SJCRH30 (cell line): ENCODE measurements at places on chromosomes 11 and 22. TPM values are rescaled to one million over a fixed set of nuclear protein-coding genes. Genes with fewer than 3 reads are reported as not detected.
A peak's percentile ranks its signal among the peaks of the same experiment; 100 is the strongest.

OPCML gene
- total RNA-seq, result not detected in 2 replicates

PNPLA5 gene
- not detected in 2 replicates for total RNA-seq

TUBA8 gene
- 0.89 TPM in 1 of 2 replicates, not detected in the other for total RNA-seq

YPEL1 gene
- total RNA-seq, result 3.2 and 4.0 TPM in 2 replicates

GSTT2 gene
- total RNA-seq, result 0.58 and 0.75 TPM in 2 replicates

MOGAT2 gene
- total RNA-seq, result 0.18 TPM in 1 of 2 replicates, not detected in the other

DNA sequence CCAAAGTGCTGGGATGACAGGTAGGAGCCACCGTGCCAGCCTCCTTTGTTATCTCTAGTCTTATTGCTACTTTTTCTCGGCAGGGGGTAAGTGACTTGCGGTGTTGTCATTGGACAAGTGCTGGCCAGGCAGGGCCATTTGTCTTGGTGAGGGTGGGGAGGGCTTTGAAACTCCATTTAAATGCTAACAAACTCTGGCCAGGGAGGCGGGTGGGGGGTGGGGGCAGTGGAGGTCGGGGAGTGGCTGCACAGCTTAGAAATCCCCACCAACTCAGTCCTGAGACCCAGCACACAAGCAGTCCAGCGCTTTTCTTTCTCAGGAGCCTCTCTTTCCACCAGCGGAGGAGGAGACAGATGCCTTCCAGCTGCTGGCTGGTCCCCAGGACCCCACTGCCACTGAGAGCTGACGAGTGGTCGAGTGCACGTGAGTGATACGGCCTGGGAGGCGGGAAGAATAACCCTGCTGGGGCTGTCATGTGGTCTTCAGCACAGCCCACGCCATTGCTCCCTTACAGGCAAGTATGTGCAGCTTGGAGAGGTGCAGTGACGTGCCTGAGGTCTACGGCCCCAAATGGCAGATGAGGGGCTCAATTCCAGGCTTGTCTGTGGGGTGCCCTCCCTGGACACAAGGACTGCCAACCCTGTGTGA lies 24.2 kb upstream of the OSBPL5 start:
- no peaks in the 10 kb centered on the region for H3K36me3 ChIP-seq
- H3K4me1 ChIP-seq, result no peaks in the 10 kb centered on the region
- no peak overlapping the region for H3K4me3 ChIP-seq
- no peak overlapping the region for H3K27ac ChIP-seq
- H3K27me3 ChIP-seq, result peaks cover 12% of the 10 kb centered on the region

- H3K27ac ChIP-seq, result no peak overlapping the region
- DNase-seq, result no peak
- H3K4me1 ChIP-seq, result no peaks in the 10 kb centered on the region
- no peak overlapping the region for H3K4me3 ChIP-seq
- no peaks in the 10 kb centered on the region for H3K36me3 ChIP-seq
Observed at GRCh38 chr11:95556342-95557163, 233.0 kb downstream of the FAM76B start.

GRCh38 chr22:22519591-22519990 lies 479 bp downstream of the ZNF280A start:
- H3K27ac ChIP-seq, result no peak overlapping the region
- H3K27me3 ChIP-seq, result no peaks in the 10 kb centered on the region

DNA sequence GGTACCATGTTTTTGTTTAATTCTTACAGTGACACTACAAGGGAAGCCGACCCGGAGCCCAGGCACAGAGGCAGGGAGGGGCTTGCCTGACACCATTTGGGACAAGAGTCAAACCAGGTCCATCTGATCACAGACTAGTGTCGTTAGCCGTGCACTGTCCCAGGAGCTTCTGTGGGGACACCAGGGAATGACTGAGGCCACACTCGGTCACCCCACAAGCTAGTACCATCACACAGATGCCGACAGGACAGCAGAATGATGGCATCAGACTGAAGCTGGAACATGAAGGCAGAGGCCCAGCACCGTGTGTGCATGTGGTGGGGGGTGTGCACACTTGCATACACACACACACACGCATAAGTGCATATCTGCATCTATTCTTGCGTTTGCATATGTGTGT lies 61.5 kb upstream of the NECTIN1 start:
- DNase-seq, result no peak
- H3K4me1 ChIP-seq, result no peaks in the 10 kb centered on the region
- H3K36me3 ChIP-seq, result no peaks in the 10 kb centered on the region
- no peaks in the 10 kb centered on the region for H3K27me3 ChIP-seq
- no peak overlapping the region for H3K27ac ChIP-seq

- H3K27ac ChIP-seq, result no peak overlapping the region
- H3K4me1 ChIP-seq, result no peaks in the 10 kb centered on the region
- no peaks in the 10 kb centered on the region for H3K27me3 ChIP-seq
- no peak overlapping the region for H3K4me3 ChIP-seq
Observed at GRCh38 chr11:8624698-8625097, 30.7 kb upstream of the STK33 start.

- no peak overlapping the region for H3K4me3 ChIP-seq
- H3K36me3 ChIP-seq, result no peaks in the 10 kb centered on the region
- H3K4me1 ChIP-seq, result no peaks in the 10 kb centered on the region
- no peak overlapping the region for H3K27ac ChIP-seq
- no peak for DNase-seq
Observed at GRCh38 chr11:23875176-23875850, 621.5 kb upstream of the LUZP2 start.

GRCh38 chr11:124441519-124441918 lies 4.0 kb downstream of the OR8B8 start:
- DNase-seq, result no peak
- H3K36me3 ChIP-seq, result no peaks in the 10 kb centered on the region
- no peak overlapping the region for H3K27ac ChIP-seq
- no peak overlapping the region for H3K4me3 ChIP-seq
- no peaks in the 10 kb centered on the region; the same call in 1 of the 2 replicates for H3K27me3 ChIP-seq

DNA sequence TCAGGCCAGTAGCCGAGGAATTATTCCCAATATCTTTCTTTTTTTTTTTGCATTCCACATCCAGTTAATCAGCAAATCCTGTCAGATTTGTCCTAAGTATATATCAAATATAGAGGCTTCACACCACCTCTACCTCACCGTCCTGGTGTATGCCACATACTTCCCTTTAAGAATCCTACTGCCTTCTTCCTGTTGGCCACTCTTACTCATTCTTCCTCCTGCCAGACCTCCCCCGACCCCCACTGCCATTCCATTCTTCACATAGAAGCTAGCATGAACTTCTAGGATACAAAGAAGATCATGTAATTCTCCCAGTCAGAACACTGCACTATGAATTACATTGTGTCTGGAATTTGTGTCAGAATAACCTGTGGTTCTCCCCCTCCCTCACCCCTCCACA lies 89.5 kb downstream of the TRIM44 start:
- no peak overlapping the region for H3K4me3 ChIP-seq
- no peak for DNase-seq
- peaks cover 6% of the 10 kb centered on the region; the same call in 1 of the 2 replicates for H3K36me3 ChIP-seq
- no peaks in the 10 kb centered on the region for H3K27me3 ChIP-seq
- no peak overlapping the region for H3K27ac ChIP-seq

- H3K27me3 ChIP-seq, result no peaks in the 10 kb centered on the region
- H3K27ac ChIP-seq, result no peak overlapping the region
- H3K4me1 ChIP-seq, result no peaks in the 10 kb centered on the region
- DNase-seq, result no peak
Observed at GRCh38 chr11:62142921-62143320, 19.1 kb downstream of the INCENP start.

- no peaks in the 10 kb centered on the region for H3K4me1 ChIP-seq
- DNase-seq, result no peak
- no peaks in the 10 kb centered on the region for H3K36me3 ChIP-seq
Observed at GRCh38 chr11:12567746-12568460, 106.3 kb upstream of the TEAD1 start.

DNA sequence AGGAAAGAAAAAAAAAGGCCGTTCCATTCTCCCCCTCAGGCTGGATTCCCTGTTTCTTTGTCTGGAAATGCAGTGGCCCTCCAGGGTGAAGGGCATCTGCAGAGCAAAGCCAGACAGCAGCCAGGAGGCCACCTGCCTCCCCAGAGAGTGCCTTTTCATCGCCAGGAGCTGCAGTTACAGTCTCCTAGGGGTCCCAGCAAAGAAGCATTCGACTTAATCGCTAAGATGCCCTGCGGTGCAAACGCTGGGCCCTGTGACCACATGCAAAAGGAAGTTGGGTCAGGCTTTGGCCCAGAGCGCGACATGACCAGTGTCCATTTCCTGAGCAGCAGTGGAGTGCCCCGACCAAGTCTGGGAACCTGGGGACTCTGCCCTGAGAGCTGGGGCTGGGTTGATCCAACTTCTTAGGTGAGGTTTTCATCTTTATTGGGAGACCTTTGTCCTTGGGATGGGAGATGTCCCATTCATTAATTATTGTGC lies 304.6 kb downstream of the OPCML start:
- no peak overlapping the region for H3K4me3 ChIP-seq
- H3K4me1 ChIP-seq, result no peaks in the 10 kb centered on the region
- H3K27ac ChIP-seq, result no peak overlapping the region
- H3K27me3 ChIP-seq, result no peaks in the 10 kb centered on the region
- no peaks in the 10 kb centered on the region for H3K36me3 ChIP-seq

GRCh38 chr11:86490582-86490981 lies 115.9 kb downstream of the CCDC81 start:
- 0 out of 2 replicates have a peak, but pooled peaks cover 3% of the 10 kb centered on the region for H3K4me1 ChIP-seq
- DNase-seq, result no peak
- H3K36me3 ChIP-seq, result no peaks in the 10 kb centered on the region
- H3K27me3 ChIP-seq, result no peaks in the 10 kb centered on the region
- no peak overlapping the region for H3K27ac ChIP-seq

DNA sequence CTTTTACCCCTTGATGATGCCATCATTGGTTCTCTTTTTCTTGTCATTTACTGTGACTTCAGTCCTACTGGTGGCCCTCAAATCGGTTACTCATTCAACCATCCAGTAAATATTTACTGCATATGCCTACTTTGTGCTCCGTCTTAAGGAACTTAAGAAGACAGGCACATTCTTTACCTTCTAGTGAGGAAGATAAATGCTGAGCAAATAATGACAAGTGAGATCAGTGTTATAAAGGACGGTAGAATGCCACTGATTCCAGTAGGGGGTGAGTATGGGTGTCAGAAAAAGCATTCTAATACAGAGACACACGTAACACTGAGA lies 1.6 kb downstream of the ANKRD42 start:
- H3K4me3 ChIP-seq, result peak overlapping the region; percentile 83
- H3K27me3 ChIP-seq, result no peaks in the 10 kb centered on the region
- peaks cover 3% of the 10 kb centered on the region; the same call in 1 of the 2 replicates for H3K4me1 ChIP-seq
- peaks cover 15% of the 10 kb centered on the region for H3K36me3 ChIP-seq
